MM.1S (cell line): ENCODE measurements at places on chromosomes 3 and 15.

DNA sequence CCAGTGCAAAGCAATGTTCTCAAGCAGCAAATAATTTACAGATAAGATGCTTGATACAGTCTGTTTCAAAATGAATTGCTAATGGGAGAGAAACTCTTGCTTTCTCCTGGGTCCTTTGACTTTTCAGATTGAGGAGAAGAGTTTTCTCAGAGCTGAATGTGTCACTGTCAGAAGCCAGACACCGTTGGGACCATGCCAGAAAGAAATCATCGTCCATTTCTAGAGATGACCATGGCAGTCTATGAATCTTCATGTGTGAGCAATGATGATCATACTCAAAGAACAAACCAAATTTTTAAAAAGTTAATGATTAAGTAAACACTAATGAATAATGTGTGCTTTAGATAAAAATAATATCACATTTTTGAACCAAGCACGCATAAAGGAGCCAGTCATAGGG lies 77.6 kb downstream of the ZNF385D start:
- no peaks in the 10 kb centered on the region for H3K36me3 ChIP-seq
- H3K4me1 ChIP-seq: no peaks in the 10 kb centered on the region
- H3K27me3 ChIP-seq: no peaks in the 10 kb centered on the region
- no peak for DNase-seq
- no peak overlapping the region for H3K4me3 ChIP-seq

DNA sequence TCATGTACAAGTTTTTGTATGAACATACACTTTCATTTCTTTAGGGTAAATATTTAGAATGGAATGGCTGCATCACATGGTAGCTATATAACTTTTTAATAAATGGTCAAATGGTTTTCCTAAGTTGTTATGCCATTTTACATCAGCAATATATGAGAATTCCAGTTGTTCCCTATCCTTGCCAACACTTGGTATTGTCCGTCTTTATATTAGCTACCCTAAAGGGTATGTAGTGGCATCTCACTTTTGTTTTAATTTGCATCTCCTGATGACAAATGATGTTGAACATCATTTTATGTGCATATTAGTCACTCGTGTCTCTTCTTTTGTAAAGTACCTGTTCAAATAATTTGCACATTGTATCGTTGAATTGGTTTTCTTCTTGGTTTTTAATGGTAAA lies 2.5 kb upstream of the MUC13 start:
- no peak for DNase-seq
- no peaks in the 10 kb centered on the region for H3K36me3 ChIP-seq
- no peaks in the 10 kb centered on the region for H3K4me1 ChIP-seq
- no peak overlapping the region for H3K4me3 ChIP-seq
- no peak overlapping the region for H3K27ac ChIP-seq

GRCh38 chr3:81485444-81485865 lies 276.0 kb downstream of the GBE1 start:
- peak overlapping the region; percentile 31; the same call in 1 of the 2 replicates for H3K4me3 ChIP-seq
- DNase-seq: peak; percentile 43
- H3K27me3 ChIP-seq: no peaks in the 10 kb centered on the region
- peak overlapping the region; percentile 61; the same call in 1 of the 2 replicates for H3K27ac ChIP-seq
- peaks cover 25% of the 10 kb centered on the region for H3K4me1 ChIP-seq
- H3K36me3 ChIP-seq: no peaks in the 10 kb centered on the region

DNA sequence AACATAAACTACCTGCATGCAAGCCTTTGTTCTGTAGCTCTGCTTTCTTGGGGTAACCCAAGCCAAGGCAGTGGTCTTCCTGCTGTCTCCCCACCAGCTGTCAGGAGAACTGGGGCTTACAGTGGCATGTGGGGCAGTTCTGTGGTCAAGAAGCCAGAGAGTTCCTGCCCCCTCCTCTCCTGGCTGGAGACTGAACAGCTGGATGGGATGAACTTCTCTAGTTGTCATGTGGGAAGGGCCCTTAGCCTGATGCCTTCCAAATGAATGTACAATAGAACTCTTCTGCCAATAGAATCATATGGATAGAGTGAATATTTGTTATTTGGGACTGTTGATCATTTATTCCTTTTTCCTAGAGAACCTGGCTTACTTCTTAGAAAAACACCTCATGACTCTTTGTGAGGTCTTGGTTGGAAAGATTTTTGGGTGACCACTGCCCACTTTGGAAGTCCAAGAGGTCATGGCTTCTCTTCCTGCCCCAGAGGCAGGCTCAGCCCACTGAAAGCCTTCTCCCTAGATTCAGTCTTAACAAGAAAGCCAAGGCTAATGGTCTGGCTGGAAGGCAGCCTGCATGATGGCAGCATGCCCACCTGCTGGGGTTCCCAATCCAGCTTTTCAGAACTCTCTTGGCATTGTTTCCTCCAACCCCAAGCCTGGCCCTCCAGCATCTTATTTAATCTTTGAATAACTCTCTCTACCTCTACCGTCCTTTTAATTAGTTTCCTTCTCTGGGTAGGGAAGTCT lies 462.9 kb upstream of the PROK2 start:
- no peak for DNase-seq
- no peak overlapping the region for H3K27ac ChIP-seq
- H3K4me1 ChIP-seq: no peaks in the 10 kb centered on the region

DNA sequence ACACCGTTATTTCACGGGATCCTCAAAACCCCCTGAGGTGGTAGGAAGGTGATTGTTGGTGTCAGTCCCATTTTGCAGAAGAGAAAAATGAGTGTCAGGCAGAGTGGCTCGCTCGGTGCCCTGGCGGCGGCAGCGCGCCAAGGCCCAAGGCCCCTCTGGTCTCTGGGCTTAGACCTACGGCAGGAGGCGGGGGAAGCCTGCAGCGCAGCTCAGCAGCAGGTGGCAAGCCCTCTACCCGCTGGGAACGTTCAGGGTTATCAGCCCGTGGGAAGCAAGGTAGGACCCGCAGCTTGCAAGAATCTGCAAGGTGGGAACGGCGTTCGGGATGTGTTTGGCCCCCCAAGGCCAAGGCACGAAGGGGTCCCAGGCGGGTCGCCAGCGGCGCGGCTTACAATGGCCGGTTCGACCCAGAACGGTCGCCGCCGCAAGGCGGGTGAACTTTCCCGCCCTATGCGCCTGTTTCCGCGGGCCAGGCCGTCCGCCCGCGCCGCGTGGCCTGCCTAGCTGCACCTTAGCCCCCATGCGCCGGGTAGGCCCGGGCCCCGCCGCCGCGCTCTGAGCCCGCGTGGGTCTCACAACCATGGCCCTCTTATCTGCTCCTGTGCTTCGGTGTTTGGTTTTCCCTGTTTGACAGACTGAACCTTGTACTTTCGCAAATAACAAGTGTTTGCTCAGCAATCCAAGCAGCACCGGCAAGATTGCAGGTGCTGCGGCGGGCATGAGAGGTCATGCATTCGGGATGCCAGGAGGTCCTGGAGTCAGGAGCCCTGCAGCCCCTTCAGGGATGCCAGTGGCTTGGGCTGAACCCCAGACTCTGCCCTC lies 39.7 kb downstream of the CCNL1 start:
- DNase-seq: no peak
- H3K4me3 ChIP-seq: no peak overlapping the region
- peaks cover 7% of the 10 kb centered on the region; the same call in 1 of the 2 replicates for H3K4me1 ChIP-seq
- no peaks in the 10 kb centered on the region for H3K36me3 ChIP-seq
- no peaks in the 10 kb centered on the region for H3K27me3 ChIP-seq
